Activated CD4-positive, alpha-beta T cell treated with anti-CD3 and anti-CD28 coated beads, Interleukin-2, amount 10 ng/mL, durations not matched to agents 24 days and 14 days (primary cell): ENCODE measurements at places on chromosomes 3 and 15. TPM values are rescaled to one million over a fixed set of nuclear protein-coding genes. Genes with fewer than 3 reads are reported as not detected.

LEKR1 gene
- 0.14 and 0.24 TPM in 2 replicates for total RNA-seq

CCDC39 gene
- not detected in 2 replicates for total RNA-seq

CCR9 gene
- not detected in 2 replicates for total RNA-seq

GABRR3 gene
- total RNA-seq: 0.05 and 0.12 TPM in 2 replicates

CCDC191 gene
- total RNA-seq: 0.66 and 1.7 TPM in 2 replicates
